CD8-positive, alpha-beta memory T cell (primary cell): ENCODE measurements at places on chromosomes 7 and 10.

GRCh38 chr10:102269017-102269416 lies 23.7 kb downstream of the GBF1 start:
- H3K27ac ChIP-seq, result no peak overlapping the region
- no peak overlapping the region for H3K4me3 ChIP-seq
- DNase-seq, result no peak
- H3K36me3 ChIP-seq, result peaks cover 5% of the 10 kb centered on the region
- H3K27me3 ChIP-seq, result no peaks in the 10 kb centered on the region

- no peak overlapping the region for H3K27ac ChIP-seq
- no peaks in the 10 kb centered on the region for H3K4me1 ChIP-seq
- no peaks in the 10 kb centered on the region for H3K36me3 ChIP-seq
- no peaks in the 10 kb centered on the region for H3K27me3 ChIP-seq
These were observed 81.3 kb downstream of the GRID1 start for GRCh38 chr10:86285136-86285790.

- DNase-seq, result no peak
- no peaks in the 10 kb centered on the region for H3K36me3 ChIP-seq
- no peaks in the 10 kb centered on the region for H3K4me1 ChIP-seq
- H3K4me3 ChIP-seq, result no peak overlapping the region
These were observed 50.0 kb downstream of the TRUB1 start for GRCh38 chr10:114987995-114988394.

DNA sequence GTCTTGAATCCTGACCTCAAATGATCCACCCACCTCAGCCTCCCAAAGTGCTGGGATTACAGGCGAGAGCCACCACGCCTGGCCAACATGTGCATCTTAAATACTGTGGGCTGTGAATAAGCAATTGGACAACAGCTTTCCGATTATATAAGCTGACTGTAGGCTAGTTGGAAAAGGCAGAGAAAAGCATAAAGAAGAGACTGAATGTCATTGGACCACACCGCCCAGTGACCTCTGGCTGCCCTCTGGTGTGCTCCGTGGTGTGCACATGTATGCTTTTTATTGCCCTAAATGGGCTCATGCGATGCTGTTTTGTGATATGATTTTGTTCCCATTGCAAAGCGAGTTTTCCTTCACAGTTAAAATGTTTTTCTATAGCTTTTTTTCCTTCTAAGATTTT lies 15.4 kb upstream of the CSGALNACT2 start:
- H3K36me3 ChIP-seq, result no peaks in the 10 kb centered on the region
- H3K27ac ChIP-seq, result no peak overlapping the region
- peaks cover 18% of the 10 kb centered on the region for H3K4me1 ChIP-seq
- DNase-seq, result no peak
- H3K27me3 ChIP-seq, result no peaks in the 10 kb centered on the region
- H3K4me3 ChIP-seq, result no peak overlapping the region

DNA sequence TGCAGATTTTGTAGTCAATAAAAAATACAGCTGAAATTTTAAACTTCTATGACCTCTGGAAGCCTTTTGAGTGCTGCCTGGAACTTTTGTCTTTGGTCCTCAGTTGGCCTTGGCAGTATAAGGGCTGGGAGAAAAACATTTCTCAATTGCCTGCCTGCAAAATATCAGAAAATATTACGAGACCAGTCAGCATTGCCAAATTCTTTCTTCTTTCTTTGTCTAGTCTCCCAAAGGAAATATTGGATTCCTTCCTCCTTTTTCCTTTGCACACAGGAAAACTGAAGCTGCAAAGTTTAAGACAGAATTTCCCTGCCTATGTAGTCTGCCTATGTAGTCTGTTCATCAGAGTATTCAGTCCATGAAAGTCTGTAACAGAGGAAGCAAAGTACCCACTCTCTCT lies 95.9 kb downstream of the CHRM2 start:
- no peak for DNase-seq
- no peaks in the 10 kb centered on the region for H3K27me3 ChIP-seq
- no peak overlapping the region for H3K27ac ChIP-seq
- H3K4me1 ChIP-seq, result no peaks in the 10 kb centered on the region

GRCh38 chr10:26081459-26081858 lies 135.1 kb upstream of the GAD2 start:
- no peaks in the 10 kb centered on the region for H3K4me1 ChIP-seq
- H3K36me3 ChIP-seq, result no peaks in the 10 kb centered on the region
- DNase-seq, result no peak
- H3K27ac ChIP-seq, result no peak overlapping the region

- H3K36me3 ChIP-seq, result no peaks in the 10 kb centered on the region
- DNase-seq, result no peak
- H3K27ac ChIP-seq, result no peak overlapping the region
- H3K4me1 ChIP-seq, result no peaks in the 10 kb centered on the region
- no peaks in the 10 kb centered on the region for H3K27me3 ChIP-seq
These were observed 26.1 kb downstream of the ANXA8 start for GRCh38 chr10:47457826-47458225.
